ENCODE measurements at places on chromosomes 2 and 18.

- DNase-seq: no peak
Observed at GRCh38 chr2:163665817-163666216, 70.0 kb downstream of the FIGN start.

DNA sequence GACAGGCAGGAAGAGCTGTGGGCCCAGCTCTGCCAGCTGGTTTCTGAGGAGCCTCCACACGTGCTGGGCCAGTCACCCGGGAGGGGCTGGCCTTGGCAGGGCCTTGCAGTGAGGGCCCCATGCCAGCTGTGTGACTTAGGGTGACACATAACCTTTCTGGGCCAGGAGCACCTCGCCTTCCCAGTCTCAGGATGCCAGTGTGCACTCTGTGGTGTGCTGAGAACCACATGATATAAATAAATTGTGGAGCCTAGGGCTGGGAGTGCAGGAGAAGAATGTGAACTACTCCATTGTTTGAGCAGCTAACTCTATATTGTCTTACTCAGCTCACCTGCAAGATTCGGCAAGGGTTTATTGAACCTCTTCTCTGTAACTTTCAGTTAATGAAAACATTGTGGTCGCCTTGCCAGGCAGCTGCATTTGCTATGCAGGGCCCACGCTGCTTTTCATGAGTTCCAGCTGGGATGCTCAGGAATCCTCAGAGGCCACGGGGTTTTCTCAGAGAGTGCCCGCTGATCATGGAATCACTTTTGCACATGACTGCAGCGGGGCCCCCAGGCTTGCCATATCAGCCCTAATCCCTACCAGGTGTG, 222.3 kb downstream of the SH3RF3 start:
- no peak for DNase-seq

- no peak for DNase-seq
Observed at GRCh38 chr2:149226790-149227189, 103.6 kb upstream of the LYPD6 start.

DNA sequence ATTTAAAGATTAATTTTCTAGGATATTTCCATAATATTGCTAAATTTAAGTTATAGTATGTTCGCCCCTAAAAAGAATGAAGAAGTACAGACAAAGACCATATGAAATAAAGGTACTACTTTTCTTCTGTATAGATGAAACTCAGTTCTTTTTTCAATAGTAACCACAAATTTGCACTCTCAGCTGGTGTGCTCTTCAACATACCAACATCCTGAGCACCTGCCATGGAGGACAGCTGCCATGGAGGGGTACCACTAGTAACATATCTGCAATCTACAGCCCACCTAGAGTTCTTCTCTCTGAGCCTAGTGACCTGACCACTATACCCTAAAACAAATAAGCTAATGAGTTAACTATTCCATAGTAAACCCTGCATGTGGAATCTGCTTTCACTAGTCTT, 36.8 kb upstream of the ERCC3 start:
- DNase-seq: no peak
